ENCODE measurements at places on chromosomes 5 and 9.

DNA sequence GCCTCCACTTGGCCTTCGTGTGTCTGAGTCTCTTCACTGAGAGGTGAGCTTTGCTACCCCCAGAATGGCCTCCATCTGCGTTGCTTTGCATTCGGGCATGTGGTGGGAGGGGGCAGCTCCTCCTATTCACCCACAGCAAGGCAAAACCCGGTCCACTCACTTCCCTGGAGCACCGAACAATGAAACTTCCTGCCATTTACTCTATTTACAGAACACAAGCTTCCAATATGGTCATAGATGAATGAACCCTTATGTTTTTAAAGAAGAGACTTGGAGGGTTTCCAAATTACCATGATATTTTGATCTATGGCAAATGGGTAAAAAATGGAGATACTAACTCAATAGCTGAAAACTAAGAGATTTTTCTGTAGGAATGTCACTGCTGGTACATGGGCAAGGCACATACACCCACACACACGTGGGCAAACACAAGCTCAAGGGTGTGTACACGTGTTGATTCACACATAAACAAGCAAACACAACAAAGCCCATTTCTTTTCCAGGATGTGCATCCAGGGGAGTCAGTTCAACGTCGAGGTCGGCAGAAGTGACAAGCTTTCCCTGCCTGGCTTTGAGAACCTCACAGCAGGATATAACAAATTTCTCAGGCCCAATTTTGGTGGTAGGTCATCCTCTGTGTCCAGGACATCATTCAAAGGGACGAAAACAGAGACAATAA, 5.2 kb downstream of the GABRP start:
- no peak for DNase-seq

DNA sequence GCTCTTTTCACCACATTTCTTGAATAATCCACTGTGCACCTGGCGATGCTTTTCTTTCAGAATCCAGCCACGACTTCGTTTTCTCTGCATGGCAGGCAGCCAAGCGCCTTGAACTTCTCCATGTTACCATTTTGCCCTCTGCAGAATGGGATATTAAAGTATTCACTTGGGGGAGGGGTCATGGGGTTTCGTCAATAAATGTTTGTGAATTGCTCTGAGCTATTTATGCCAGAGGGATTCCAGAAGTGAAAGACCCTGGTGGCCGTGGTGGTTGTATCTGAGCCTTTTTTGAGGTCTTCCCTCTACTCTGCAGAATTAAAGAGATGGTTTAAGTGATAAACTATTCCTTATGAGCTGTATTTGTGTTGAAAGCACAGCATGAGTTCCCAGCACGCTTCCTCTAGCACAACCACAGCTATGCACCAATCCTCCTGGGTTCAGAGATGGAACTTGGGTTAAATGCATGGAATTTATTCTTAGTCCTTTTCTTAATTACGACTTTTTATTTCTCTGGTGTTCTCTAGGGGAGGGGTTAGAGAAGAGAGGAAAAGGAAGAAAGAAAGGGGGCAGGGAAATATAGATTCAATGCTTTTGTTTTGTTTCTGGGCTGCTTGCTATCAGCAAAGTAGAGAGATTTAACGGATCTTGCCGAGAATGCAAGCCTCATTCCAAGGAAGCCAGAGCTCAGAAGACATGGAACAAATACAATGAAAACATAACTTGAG, 478.2 kb upstream of the TNC start:
- DNase-seq: no peak

DNA sequence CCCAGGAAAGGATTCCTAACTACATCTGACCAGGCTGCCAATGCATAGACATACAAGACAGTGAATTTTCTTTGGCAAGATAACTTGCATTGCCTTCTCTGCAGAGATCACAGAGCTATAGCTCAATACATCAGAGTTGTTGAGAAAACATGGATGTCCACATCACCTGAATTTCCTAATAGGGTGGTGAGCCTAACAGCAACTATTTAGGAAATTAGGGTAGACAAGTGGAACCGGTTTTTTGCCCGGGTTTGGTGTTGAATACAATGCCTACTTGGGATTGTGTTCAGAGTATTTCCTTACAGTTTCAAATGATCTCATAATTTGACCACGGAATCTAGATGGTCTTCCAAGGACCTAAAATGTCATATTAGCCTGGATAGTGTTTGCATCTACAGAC, 262.7 kb downstream of the KIF4B start:
- no peak for DNase-seq

GRCh38 chr9:37300620-37301019, 121.9 kb upstream of the GRHPR start:
- no peak for DNase-seq

DNA sequence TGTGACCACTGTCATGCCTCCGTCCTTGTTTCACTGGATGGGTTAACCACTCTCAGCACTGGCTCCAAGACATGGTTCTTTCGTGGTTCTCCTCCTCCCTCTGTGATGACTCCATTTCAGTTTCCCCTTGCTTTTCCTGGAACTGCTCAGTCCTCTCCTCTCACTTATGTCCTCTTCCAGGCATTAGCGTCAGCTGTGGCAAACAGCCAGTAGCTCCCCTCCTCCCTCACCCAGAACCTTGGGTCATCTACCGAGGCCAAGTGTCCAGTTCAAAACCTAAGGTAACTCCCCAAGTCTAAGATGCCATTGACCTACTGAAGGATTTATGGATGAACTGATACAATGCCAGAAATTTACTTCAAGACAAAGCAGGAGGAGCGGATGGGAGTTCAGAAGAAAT, 9.8 kb upstream of the CORO2A start:
- DNase-seq: no peak

DNA sequence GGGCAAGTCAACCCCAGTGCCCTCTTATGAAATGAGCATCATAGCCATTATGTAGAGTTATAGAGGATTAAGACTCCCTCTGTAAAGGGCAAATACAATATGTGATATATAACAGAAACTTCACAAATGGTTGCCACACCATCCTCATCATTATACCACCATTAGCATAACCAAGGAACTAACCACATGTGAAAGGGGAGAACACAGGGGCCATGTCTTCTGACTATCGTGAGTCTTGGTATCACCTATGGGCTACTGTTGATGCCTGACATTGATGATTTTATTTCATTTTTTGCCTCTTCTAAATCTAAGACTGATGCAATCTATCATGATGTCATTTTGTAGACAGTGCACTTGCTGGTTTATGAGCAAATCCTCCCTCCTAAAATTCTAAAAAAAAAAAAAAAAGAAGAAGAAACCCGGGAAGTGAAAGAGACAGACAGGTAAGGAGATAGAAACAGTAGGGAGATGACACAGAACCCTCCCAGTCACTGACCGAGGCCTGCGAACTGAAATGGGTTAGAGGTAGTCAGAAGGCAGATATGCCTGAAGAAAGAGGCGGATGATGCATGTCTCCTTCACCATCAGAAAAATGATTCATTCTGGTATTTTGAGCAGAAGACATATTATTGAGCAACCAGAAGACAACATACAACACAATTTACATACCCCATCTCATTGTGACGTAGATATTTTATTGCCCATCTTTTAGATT, 266.0 kb downstream of the DMAC1 start:
- no peak for DNase-seq

- DNase-seq: no peak
These were observed 44.2 kb downstream of the CETN3 start for GRCh38 chr5:90365328-90365727.

- no peak for DNase-seq
These were observed 110.0 kb downstream of the STK32A start for GRCh38 chr5:147344861-147345260.

DNA sequence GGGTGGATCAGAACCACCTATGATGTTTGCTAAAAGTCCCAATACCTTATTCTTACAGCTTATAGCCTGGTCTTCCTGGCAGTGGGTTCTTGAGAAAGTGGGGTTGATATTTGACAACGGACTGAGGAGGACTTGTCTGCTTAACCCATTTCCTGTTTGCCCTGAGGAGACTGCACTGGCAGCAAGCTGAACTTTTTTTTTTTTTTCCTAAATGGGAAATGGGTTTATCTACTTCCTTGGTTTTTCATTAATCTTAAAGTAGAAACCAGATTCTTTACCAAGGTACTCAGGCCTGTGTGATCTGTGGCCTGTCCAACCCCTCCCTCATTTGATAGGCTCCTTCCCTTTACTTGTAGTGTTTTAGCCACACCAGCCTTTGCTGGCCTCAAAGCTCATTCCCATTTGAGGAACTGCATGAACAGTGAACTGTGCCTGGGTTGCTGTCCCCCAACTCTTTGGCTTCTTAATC, 47.1 kb downstream of the C9orf57 start:
- no peak for DNase-seq

DNA sequence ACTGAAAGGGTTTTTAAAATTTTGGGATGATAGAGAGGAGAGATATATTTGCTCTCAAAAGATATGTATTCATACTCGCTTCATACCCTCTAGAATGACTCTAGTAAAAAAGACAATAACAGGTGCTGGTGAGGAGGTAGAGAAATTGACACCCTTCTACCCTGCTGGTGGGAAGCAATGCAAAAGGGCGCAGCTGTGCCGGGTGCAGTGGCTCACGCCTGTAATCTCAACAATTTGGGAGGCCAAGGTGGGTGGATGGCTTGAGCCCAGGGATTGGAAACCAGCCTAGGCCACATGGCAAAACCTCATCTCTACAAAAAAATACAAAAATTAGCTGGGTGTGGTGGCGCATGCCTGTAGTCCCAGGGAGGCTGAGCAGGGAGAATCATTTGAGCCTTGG, 33.9 kb upstream of the NXNL2 start:
- DNase-seq: no peak

GRCh38 chr9:68978066-68978465, 35.8 kb downstream of the PRKACG start:
- no peak for DNase-seq

DNA sequence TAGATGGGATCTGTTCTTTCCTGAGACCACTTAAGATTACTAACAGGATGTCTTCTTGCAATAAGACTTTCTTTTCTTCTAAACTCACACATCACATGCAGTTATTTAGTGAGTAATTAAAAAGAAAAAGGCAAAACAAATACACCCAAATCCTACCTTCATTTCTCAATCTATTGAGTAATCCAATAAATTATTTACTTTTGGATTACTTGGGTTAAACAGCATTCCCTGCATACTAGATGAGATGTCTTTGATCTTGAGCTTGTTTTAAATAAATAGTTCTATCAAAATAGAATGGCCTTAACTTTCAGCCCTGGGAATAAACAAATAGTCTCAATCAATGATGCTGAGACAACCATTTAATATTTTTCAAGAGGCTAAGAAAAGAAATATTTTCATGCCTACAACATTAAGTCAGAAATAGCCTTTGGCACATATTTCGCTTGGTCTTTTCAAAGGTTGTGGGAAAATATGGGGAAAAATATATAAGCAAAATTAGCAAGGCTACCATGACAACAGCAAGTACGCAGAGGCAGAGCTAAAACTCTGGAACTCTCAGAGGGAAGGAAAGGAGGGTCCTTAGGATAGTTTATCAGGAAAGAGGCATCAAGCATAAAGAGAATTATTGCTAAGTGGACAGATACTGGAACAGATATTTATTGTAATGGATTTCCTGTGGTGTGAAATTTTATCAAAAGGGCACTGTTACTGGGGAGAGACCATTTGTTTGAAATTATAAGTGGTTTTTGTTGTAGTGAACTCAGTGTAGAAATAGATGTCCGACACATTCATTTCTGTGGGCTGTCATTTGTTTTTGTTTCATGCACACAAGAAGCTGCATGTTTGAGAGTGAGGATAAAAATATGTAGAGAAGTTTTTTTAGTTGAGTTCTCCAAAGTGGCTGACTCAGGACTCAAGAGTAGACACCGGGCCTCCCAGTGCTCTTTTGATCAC, 70.2 kb upstream of the CDH6 start:
- no peak for DNase-seq

DNA sequence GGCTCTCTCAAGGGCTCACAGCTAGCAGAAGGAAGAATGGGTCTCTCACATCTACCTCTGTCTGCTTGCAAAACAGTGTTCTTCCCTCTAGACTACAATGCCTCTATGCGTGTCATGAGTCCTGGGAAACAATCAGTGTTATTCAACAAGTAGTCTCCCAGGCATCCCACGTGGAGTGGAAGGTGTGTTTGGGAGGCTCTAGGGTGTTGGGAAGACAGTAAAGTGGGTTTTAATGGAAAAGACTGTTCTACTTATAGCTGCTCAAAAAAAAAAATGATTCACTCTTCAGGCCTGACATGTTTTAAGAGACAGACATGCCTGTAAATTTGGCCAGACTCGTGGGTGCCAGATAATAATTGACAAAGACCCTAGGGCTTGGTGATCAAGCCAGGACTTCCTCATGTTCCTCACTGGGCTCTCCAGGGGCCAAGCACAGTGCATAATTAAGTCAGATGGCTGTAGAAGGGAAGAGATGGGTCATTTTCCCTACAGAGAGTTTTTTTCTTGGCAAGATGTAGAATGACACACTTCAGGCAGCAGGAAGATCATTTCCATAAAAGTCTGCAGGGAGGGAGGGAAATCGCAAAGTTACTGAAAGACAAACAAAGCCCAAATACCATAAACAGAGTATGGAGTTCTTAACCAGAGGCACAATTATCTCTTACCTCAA, 246.4 kb downstream of the ACTL7B start:
- no peak for DNase-seq

DNA sequence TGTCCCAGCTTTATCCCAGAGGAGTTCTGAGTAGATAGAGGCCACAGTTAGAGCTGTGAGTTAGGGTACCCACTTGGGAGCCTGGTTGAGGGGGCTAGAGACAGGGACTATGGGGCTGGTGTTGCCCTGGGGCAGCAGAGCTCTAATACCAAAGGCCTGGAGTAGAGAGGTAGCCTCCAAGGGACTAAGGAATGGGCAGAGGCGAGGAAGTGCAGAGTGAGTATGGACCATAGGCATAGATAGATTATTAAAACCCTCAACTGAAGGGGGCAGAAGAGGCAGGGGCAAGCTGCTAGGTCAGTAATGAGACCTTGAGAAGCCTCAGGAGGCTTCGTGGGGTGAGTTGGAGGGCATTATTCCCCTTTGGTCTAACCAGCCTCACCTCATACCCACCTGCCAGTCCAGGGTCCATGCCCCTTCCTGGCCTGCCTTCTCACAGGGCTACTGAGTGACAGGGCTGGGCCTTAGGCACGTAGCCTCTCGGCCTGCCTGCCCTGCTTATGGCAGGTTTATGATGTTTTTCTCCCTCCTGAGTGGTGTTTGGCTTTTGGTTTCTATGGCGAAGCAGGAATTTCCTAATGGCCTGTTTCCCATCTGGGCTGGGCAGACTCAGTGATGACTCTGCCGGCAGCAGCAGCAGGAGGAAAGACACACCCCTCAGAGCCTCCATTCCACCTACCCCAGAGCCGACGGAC, 8.0 kb downstream of the PDLIM4 start:
- no peak for DNase-seq

DNA sequence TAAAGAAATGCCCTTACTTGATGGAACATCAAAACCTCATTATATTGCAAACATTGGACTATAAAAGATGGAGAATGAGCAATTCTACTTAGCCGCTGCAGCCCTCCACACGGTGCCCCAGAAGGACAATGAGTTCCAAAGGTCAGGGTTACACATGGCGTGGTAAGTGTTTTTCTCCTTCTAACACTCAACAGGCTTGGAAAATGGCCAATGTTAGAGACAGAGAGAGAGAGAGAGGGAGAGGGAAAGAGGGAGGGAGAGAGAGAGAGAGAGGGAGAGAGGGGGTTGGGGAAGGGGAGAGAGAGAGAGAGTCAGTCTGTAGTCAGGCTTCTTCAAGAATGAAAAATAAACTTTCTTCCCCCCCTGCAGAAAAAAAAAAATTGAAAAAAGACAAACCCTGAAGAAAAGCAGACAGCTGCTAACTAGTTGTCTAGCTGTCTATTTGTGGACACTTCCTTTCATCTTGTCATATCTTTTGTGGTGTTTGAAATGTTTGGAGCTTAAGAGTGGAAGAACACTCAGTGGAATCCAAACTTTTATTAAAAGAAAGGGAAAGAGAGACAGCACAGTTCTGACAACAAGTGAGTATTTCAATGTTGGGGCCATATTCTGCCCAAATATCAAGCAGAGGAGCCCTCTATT, 324.8 kb downstream of the TMEM38B start:
- DNase-seq: no peak

- DNase-seq: no peak
These were observed 3.0 kb upstream of the TMEM210 start for GRCh38 chr9:137174722-137175293.

All from activated naive CD4-positive, alpha-beta T cell treated with anti-CD3 and anti-CD28 coated beads, Interleukin-2, amount 50 U/mL, for 16 hours (primary cell).